ENCODE measurements at places on chromosomes 6 and 20.

- no peak for DNase-seq
These were observed 171.7 kb downstream of the PREX1 start for GRCh38 chr20:48656137-48656536.

DNA sequence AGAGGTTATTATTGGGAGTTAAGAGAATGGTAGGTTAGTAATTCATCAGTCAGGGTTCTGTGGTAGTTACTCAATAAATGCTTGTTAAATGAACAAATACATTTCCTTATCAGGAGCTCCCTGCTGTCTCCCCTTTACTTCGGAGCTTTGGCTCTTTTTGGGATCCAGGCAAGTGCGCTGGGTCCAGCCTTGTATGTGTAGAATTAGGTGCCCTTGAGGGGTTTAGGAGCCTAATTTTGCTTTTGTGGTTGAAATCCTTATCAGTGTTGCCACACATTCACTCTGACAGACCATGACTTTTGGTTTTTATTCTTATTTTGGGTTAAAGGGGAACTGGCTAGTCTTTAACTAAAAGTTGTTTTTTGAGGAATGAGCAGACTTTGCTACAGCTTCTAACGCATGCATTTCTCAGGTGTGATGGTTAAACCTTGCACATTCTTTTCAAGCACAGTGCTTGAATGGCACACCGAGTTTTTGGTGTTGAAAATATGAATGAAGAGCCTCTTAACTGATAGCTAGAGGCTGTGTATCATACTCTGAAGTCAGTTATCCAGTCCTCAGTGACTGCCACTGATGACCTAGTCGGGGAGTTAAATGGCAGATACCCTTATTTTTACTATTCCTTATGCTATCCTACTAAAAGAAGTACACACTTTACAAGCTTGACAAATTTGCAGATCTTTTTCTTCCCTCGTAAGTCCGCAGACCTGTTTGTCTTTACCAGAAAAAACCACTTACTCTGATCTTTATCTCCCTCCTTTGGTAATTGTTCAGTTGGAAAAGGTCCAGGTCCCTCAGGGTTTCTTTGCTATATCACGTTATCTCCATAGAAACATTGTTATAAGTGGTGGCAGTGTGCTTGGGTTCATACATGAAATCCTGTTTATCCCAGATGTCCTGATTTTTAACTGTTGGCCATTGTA is 50.7 kb upstream of the PLCG1 start:
- no peak for DNase-seq

- no peak for DNase-seq
These were observed 39.0 kb downstream of the JAG1 start for GRCh38 chr20:10634683-10635411.

DNA sequence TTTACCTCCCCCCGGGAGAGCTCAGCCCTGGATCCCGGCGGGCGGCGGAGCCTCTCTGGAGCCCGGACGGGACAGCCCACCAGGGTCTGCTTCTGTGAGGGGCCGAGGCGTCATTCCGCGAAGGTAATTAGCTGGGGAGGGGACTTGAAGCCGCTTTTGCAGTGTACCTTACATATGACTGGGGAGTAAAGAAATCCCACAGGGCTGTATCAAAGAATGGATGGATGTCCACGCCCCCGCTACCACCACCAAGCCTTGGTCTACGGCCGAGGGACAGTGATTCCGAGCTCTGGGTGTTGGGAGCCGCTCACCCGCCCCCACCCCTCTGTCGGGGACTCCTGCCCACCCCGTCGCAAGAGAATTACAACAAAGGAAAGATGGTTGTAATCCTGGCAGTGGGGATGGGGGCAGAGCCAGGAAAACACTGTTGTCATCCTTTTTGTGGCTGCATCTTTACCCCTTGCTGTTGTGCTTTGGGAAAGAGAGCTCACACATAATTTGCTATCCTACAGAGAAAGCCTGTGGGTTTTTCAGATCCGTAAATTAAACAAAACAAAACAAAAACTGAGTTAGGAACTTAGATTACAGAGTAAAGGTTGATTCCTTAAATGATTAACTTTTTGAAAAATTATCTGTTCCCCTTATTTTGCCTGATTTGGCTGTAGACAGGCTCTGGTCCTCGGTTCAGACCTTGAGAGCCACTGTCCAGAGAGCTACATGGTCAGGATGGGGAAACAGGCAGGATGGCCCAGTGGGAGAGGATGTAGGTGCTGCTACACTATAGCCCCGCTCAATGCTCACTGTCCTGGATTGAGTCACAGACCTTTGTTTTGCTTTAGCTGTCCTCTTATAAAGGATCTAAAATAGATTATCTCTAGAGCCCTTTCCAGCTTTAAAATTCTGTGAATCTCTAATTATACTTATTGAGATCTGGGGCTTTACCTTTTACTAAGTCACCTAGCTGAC is 997 bp upstream of the FBXO30 start:
- DNase-seq = peak; percentile 69

- no peak for DNase-seq
These were observed 141.1 kb upstream of the EEF1E1 start for GRCh38 chr6:8243475-8243874.

DNA sequence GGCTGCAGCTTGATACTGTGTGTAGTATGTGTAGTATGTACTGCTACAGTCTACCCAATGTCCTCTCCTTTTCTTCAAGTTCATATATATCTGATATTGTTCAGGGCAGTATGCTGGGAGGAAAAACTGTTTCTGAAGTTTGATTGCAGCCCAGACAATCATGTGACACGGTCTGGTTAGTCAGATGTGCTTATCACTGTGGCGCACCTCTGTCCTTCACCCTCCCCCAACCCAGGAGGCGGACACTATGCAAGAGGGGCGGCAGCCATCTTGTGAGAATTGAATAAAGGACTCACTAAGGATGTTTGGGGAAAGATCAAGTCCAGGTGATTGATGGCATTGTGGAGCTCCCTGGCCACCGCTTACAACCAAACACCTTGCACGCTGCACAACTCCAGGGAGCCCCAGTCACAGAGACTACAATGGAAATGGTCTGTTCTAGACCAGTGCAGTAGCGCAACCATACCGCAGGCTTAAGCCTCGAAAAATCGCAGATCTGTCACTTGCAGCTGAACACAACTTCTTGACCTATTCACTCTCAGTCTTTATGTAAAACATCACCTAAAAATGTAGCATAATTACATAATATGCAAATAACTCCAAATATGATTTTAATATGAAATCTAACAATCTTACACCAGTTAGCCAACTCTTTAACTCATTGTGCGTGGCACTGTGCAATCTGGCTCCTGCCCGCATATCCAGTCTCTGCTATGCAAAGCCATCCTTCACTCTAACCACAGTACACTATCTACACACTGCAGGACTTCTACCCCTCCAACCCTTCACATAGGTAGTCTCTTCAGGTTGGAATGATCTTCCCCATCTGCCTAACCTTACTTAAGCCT is 79.3 kb downstream of the VGLL2 start:
- DNase-seq = no peak

DNA sequence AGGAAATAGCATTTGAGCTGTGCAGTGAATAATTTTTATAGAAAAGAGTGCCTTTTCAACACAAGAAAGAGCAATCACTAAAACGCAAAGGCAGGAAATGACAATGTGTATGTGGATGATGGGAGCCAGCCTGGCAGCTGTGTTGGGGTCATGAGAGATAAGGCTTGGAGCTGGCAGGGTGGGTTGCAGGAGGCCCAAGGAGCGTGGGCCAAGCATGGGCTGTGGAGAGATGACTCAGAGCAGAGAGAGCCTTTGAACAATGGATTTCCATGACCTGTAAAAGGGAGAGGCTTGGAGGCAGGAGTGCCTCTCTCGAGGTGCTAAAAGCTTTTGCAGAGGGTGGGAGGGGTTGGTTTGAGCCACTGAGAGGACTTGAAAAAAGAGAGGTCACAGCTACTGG is 6.6 kb upstream of the TBC1D7 start:
- DNase-seq = no peak

DNA sequence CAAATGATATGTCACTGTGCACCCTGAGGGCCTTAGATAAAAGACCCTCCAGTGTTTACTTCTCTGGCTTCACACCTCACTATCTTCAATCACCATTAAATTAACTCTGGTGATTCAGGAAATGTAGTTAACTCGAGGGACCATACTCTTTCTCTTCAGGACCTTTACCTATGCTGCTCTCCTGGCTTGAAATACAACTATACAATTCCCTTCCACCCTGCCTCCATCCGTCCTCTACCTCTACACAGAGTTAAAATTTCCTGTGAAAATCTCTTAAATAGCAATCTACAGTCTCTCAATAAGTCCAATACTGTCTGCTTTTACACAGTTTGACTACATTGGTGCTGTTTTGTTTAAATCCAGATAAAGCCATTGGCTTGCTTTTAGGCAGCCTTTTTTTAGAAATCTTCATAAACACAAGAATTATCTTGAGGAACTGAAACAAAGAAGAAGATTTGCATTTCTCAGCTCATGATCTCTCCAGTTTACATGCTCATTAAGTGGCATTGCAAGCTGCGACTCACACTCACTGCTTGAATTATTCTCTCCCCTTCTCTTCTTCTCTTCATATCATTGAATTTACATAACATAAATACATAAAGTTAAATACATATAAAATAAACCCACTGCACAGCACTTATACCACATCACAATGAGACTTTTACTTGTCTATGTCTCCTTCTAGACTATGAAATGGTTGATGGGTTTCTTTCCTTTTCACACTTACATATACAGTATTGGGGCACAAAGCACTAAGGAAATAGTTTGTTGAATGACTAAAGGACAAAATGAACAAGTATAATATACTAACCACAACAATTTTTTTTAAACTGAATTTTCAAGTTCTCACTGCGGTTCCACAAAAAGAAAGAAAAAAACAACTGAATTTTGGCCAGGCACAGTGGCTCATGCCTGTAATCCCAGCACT is 239.0 kb upstream of the KCNQ5 start:
- DNase-seq = no peak

GRCh38 chr6:128474481-128474880 is 45.9 kb downstream of the PTPRK start:
- no peak for DNase-seq

- no peak for DNase-seq
These were observed 50.7 kb downstream of the NOX3 start for GRCh38 chr6:155404937-155405336.

GRCh38 chr20:19265646-19266374 is 53.4 kb downstream of the SLC24A3 start:
- no peak for DNase-seq

DNA sequence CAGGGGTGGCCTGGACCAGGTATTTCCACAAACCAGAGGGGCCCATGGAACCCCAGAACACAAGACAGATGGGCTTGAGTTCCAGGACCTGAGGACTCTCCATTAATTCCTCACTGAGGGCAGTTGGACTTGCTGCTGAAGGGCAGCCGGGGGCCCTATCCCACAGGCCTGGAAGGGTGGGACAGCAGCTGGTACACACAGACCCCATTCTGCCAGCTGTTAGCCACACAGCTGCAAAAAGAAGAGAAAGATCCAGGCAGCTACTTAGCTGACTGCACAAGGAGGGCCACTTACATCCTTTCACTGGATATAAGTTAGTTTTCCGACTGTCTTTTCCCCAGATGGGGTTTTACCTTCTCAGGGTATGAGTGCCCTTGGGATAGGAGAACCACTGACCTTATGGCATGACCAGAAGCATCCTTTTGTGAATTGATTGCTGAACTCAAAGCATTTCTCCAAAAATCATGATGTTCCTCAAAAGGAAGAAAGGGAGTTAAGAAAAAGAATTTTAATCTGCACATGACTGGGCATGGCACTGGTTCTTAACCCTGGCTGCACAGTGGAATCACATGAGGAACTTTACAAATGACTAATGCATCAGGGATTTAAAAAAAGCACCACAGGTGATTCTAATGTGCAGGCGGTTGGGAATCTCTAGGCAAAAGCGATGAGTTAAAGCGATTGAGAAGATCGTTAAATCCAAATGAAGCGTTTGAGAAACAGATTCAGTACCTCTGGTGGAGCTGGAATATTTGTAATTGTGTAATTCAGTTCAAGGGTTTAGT is 199.4 kb downstream of the TFAP2A start:
- no peak for DNase-seq

GRCh38 chr6:81326881-81327561 is 425.5 kb downstream of the TENT5A start:
- no peak for DNase-seq
